Mesendoderm (in vitro differentiated cells): ENCODE measurements at places on chromosomes 16 and 17.
A peak's percentile ranks its signal among the peaks of the same experiment; 100 is the strongest.

DNA sequence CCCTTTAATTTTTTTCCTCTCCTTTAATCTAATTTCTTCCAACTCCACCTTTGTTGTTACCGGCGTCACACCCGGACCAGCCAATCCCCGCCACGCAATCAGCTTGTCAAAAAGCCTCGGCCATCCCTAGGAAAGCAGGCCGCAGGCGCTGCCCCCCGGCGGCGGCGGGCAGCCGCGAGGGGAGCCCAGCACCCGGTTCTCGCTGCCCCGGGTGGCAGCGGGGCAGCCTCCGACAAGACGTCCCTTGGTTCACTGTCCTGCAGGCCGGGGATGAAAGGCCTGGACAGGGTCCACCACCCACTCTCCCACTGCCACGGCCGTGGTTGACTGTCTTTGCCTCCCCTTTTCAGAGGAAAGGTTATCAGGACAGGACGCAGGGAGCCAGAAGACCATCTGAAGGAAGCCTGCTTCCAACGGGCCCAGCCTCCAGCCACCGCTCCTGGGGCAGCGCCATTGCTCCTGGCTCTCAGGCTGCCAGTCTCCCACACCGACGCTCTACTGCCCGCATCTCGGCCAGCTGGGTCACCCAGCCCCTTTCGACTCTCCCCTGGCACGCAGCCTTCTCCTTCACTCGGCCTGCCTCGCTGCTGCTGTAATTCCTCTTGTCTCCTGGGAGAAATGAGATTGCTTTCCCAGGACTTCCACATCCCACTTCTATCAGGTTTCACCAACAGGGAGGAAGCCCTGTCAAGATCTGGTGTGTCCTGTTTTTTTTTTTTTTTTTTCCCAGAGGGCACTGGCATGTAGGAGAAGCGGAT, 2.8 kb upstream of the UBTF start:
- H3K27ac ChIP-seq, result no peak overlapping the region
- no peaks in the 10 kb centered on the region for H3K27me3 ChIP-seq
- H3K36me3 ChIP-seq, result no peaks in the 10 kb centered on the region
- DNase-seq, result peak; percentile 90
- H3K4me1 ChIP-seq, result no peaks in the 10 kb centered on the region
- peak overlapping the region; percentile 44 for H3K4me3 ChIP-seq

GRCh38 chr17:17737961-17738894, 57.0 kb downstream of the RAI1 start:
- H3K36me3 ChIP-seq, result no peaks in the 10 kb centered on the region
- no peak overlapping the region for H3K4me3 ChIP-seq
- no peak overlapping the region for H3K27ac ChIP-seq
- H3K4me1 ChIP-seq, result no peaks in the 10 kb centered on the region
- H3K27me3 ChIP-seq, result no peaks in the 10 kb centered on the region
- DNase-seq, result no peak

GRCh38 chr16:86383488-86384262, 126.7 kb upstream of the FOXF1 start:
- no peak overlapping the region for H3K27ac ChIP-seq
- H3K27me3 ChIP-seq, result no peaks in the 10 kb centered on the region
- H3K4me3 ChIP-seq, result no peak overlapping the region
- peak; percentile 88 for DNase-seq

- peaks cover 5% of the 10 kb centered on the region for H3K4me1 ChIP-seq
- H3K36me3 ChIP-seq, result no peaks in the 10 kb centered on the region
- no peak for DNase-seq
- no peak overlapping the region for H3K4me3 ChIP-seq
Measured at GRCh38 chr16:56849690-56850680, 15.0 kb upstream of the SLC12A3 start.

DNA sequence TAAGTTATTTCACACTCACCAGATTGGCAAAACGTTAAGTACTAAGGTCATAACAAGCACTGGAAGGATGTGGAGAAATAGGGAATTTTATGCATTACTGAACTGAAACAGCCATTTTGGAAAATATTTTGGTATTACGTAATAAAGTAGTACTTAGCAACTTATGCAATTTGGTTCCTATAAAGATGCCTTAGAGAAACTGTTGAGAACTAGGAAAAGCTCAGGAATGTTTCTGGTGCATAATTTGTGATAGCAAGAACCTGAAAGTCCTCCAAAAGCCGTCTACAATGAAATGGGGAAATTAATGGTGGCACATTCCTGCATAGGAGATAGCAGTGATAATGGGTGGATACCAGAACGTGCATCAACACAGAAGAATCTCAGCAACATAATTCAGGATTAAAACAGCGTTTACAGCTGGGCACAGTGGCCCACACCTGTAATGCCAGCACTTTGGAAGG, 472.5 kb downstream of the WWOX start:
- DNase-seq, result peak; percentile 76
- H3K27me3 ChIP-seq, result no peaks in the 10 kb centered on the region
- no peaks in the 10 kb centered on the region for H3K36me3 ChIP-seq

GRCh38 chr17:40445751-40446468, 2.7 kb downstream of the IGFBP4 start:
- no peaks in the 10 kb centered on the region for H3K27me3 ChIP-seq
- peaks cover 3% of the 10 kb centered on the region for H3K4me1 ChIP-seq
- H3K4me3 ChIP-seq, result no peak overlapping the region
- H3K36me3 ChIP-seq, result no peaks in the 10 kb centered on the region
- no peak overlapping the region for H3K27ac ChIP-seq
- DNase-seq, result peak; percentile 68

DNA sequence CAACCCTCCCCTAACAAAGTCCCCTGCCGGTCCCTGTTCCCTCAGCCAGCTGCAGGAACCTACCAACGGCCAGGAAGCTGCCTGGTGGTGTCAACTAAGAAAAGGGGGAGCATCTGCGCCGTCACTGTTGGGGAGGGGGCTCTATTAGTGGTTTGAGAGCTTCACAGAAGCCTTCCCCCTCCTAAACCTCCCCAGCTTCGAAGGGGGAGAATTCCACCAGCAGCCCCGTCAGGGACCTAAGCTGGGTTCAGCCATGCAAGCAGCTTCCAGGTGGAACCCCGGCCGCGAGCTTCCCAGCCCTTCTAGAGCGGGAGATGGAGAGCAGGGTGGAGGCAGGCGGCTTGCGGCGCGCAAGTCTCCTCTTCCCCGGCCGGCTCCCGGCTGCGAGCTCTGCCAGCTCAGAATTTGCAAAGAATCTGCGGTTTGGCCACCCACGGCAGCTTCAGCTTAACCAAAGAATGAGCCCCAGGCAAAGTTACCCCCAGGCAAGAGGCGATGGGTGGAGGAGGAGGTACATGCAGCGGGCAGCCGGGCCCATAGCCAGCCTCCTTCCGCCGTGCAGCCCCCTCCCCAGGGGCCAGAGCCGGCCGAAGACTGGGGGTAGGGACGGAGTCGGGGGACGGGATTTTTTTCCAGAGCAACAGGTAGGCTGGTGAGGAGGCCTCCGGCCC, 33.7 kb downstream of the DDX19A start:
- no peaks in the 10 kb centered on the region for H3K36me3 ChIP-seq
- H3K4me3 ChIP-seq, result peak overlapping the region; percentile 79

GRCh38 chr17:78977681-78977943, 2.1 kb downstream of the LGALS3BP start:
- H3K36me3 ChIP-seq, result no peaks in the 10 kb centered on the region
- no peak overlapping the region for H3K4me3 ChIP-seq
- peaks cover 2% of the 10 kb centered on the region for H3K4me1 ChIP-seq
- no peak for DNase-seq

DNA sequence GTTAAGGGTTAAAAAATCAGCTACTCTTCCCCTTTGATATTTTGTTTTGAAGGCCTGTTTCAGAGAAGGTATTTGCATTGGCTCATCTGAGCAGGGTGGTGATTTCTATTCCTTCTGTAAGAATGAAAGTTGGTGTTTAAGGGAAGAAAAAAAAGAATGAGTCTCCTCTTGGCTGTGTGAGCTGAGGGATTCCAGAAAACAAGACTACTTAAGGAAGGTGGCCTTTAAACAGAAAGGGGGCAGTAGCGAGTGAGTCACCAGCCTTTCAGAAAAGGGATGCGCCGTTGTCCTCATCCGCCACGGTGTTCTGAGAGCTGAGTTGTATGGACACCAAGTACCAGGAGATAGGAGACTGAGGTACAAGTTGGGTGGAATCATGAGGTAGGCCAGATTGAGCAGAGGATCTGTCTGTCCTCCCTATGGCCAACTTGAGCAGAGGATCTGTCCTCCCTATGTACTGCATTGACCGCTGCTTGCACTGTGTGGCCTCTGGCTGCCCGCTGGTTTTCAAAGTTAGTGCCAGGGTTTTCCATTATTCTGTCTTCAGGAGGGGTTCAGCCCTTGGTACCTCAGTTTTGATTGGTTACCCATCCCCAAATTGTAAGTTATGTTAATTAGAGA, 8.2 kb downstream of the PRKCA start:
- peaks cover 2% of the 10 kb centered on the region for H3K4me1 ChIP-seq
- no peak overlapping the region for H3K27ac ChIP-seq
- no peak overlapping the region for H3K4me3 ChIP-seq
- DNase-seq, result peak; percentile 58
- no peaks in the 10 kb centered on the region for H3K27me3 ChIP-seq

DNA sequence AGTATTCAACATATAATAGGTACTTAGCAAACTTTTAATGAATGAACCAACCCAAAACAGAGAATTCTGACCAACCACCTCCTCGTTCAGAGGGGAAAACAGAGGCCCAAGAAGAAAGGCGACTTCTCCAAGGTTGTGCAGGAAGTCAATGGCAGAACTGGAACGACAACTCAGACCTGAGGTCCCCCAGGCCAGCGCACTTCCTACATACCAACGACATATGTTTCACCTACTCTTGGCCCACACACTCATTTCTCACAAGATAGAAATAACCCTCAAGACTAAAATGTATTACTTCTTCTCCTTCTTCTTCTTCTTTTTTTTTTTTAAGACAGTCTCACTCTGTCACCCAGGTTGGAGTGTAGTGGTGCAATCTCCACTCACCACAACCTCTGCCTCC, 14.4 kb downstream of the CHCT1 start:
- no peaks in the 10 kb centered on the region for H3K27me3 ChIP-seq
- H3K36me3 ChIP-seq, result no peaks in the 10 kb centered on the region
- H3K4me1 ChIP-seq, result no peaks in the 10 kb centered on the region
- H3K27ac ChIP-seq, result no peak overlapping the region
- no peak overlapping the region for H3K4me3 ChIP-seq
- DNase-seq, result no peak

DNA sequence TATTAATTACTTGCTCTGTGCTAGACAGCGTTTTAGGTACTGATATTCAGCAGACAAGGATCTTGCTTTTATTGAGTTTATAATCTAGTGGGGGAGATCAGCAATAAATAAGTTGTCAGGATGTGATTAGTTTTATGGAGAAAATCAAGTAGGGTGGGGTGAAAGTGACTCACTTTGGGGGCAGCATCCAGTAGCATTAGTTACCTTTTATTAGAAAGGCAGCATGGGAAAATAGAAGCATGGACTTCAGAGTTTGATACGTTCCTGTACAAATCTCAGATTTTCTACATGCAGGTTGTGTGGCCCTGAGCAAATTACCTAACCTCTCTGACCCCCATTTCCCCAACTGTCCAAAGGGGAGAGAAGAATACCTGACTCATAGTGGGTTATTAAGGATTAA, 42.5 kb downstream of the SPECC1 start:
- H3K27ac ChIP-seq, result no peak overlapping the region
- no peaks in the 10 kb centered on the region for H3K4me1 ChIP-seq
- no peaks in the 10 kb centered on the region for H3K36me3 ChIP-seq
- H3K27me3 ChIP-seq, result no peaks in the 10 kb centered on the region

DNA sequence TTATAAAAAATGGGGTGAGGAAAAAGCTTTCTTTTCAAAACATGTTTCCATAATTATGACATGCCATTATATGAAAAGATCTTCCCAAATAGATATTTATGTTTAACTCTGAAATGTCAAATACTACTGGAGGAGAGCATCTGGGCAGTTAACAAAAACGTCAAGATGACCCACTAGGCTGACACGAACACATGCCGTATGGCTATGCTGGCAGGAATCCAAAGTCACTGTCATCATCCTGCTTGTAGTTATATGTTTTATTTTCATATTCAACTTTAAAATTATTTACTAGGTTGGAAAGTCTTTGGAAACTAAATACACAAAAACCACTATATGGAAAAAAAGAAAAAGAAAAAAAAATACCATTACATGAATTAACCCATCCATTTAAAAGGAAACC, 27.3 kb downstream of the ANKFY1 start:
- H3K27ac ChIP-seq, result no peak overlapping the region
- no peaks in the 10 kb centered on the region for H3K27me3 ChIP-seq
- DNase-seq, result no peak
- peaks cover 6% of the 10 kb centered on the region for H3K36me3 ChIP-seq
- H3K4me3 ChIP-seq, result no peak overlapping the region
- H3K4me1 ChIP-seq, result no peaks in the 10 kb centered on the region

DNA sequence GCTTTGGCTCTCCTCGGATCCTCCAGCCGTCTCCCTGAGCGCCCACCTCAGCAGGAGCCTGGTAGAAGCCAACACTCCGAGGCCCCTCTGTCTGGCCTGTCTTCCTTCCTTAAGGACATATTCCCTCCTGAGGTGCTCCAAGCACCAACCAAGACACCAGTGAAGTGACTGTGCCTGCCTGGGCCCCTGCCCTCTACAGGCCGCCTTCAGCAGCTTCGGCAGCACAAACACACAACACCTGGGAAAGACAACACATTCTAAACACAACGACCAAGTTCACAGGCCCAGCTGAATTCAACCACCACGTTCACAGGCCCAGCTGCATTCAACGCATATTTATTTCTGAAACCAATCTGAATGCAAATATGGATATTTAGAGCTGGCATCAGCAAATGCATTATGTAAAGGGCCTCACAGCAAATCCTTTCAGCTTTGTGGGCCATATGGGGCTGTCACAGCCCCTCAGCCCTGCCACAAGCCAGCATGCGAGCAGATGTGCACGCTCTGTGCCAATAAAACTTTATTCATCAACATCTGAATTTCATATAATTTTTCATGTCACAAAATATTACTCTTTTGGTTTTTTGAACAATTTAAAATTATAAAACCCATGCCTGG, 12.2 kb downstream of the GALNS start:
- no peak overlapping the region for H3K27ac ChIP-seq
- H3K36me3 ChIP-seq, result no peaks in the 10 kb centered on the region
- no peaks in the 10 kb centered on the region for H3K4me1 ChIP-seq
- H3K4me3 ChIP-seq, result no peak overlapping the region

- no peaks in the 10 kb centered on the region for H3K36me3 ChIP-seq
- DNase-seq, result peak; percentile 48
- H3K27me3 ChIP-seq, result no peaks in the 10 kb centered on the region
- peak overlapping the region; percentile 82 for H3K27ac ChIP-seq
Measured at GRCh38 chr16:51542981-51543815, 392.1 kb upstream of the SALL1 start.
